Bone marrow (tissue), 2 donors: ENCODE measurements at places on chromosomes 7 and 10.
A peak's percentile ranks its signal among the peaks of the same experiment; 100 is the strongest.

GRCh38 chr7:359226-359765, 69.3 kb downstream of the FOXL3 start:
- no peak for DNase-seq

GRCh38 chr7:138746073-138746472, 44.9 kb upstream of the SVOPL start:
- DNase-seq, result no peak

GRCh38 chr10:117884093-117884492, 162.6 kb downstream of the RAB11FIP2 start:
- no peak for DNase-seq

DNA sequence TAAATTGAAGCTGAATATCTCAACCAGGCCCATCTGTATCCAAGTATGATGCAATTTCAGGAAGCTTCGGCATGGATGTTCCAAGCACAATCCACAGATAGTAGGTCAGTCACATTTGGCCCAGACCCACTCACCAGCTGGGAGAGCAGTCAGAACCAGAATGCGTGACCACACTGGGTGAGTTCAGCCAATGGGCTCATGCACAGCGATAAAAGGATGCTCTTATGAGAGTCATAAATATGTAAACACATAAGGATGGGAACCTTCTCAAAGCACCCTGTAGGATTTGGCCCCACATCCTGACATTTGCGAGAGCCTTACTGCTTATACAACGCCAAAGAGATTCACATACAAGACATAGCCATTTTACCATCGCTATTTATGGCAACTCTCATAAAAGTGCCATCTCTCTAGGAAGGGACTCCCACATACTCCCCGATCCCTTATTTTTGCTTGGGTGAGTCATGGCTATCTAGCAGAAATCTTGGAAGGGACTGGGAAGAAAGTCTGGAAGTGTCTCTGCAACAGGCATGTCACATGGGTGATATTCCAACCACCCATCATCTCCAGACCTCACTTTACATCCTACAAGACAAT, 3.0 kb downstream of the AFAP1L2 start:
- DNase-seq, result no peak

DNA sequence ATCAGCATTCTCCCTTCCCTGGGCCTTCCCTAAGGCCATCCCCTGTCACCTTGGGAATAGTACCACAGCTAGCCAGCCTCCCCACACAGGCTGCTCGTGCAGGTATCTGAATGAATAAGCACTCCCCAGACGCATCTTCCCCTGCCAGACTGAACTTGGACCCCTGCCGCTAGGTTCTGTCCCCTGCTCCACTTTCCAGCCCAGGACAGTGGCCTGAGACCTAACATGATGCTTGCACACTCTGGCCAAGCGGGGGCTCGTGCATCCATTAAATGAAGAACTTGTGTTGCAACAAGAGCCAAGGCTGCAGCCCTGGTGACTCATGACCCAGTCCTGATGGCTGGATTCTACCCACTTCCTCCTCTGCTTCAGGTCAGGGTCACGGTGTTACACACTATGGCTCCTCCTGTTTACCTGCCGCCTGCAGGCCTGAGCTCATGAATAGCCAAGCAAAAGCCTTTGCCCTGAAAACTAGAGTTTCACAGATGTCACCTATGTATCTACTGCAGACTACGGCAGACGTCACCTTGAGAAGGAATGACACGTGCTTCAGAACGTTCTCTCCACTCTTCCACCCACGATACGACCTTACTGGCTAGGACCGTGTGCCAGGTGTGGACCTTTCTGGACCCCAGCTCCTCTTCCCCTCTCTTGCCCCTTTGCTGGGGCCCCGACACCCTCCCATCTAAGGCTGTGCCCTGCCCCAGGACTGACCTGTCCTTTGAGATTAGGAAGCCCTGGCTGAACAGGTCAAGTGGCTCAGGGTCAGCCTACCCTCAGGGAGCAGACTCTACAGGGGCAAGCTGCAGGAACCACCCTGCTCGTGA, 6.5 kb downstream of the ASB13 start:
- DNase-seq, result peak; percentile 11

DNA sequence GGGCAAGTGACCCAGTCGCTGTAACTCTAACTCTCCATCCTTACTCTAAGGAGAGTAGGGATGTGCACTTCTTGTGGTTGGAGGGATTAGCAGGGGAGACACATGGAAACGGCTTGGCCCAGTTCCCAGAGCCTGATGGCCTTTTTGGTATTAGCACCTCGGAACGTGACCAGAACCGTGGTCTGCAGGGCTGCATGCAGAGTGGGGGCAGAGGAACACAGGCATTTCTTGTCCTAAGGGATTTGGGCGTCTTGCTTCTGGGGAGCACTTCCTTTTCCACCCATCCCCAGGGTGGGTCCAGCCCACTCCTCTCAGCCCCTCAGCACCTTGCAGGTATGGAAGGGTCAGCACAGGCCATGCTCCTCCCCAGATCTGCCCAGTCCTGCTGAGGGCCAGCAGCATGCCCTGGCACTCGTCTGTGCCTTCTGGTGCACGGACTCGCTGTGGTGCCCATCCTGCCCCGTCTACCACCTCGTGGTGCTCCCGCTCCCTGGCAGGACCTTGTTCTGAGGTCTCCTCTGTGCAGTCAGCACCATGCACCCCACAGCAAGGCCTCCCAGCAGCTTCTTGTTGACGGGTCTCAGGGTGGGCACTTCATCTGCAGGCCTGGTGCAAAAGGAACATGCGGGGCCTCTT, 109.6 kb downstream of the ACTR3B start:
- no peak for DNase-seq

DNA sequence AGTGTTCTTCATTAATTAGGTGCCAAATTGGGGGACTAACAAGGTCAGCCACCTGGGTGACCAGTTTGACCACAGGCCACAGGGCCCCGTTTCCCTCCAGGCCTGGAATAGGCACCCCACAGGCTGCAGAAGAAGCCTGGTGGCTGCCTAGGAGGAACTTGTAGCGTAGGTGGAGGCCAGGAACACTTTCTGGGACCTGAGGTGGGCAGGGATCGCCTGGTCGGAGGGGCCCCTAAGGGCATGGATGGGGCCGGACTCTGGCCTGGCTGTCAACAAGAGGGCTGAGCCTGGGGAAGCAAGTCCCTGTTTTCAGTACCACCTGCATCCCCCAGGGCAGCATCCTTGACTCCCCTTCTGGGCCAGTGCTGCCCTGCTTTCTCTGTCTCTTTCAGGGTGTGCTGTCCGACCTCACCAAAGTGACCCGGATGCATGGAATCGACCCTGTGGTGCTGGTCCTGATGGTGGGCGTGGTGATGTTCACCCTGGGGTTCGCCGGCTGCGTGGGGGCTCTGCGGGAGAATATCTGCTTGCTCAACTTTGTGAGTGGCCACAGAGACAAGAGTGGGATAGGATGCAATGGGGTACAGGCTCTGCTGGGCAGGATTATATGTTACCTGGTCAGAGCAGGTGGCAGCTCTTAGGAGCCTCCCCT, 30.7 kb upstream of the SH2D4B start:
- DNase-seq, result no peak

DNA sequence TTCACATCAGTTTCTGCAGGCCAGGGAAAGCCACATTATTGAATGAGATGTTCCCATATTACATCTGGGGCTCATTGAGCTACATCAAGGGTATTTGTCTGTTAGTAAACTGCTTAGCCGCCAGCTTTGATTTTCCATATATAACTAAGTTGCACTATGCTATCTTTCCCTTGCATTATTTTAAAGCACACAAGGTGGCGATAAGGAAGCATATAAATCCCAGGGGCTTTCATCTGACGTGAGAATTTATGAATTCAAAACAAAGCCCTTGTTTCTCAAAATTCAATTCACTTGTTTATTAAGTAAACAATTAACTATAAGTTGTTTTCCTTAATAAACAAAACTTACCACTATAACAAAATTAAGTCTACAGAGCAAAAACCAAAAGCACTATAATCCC, 334.1 kb upstream of the TPK1 start:
- no peak for DNase-seq

DNA sequence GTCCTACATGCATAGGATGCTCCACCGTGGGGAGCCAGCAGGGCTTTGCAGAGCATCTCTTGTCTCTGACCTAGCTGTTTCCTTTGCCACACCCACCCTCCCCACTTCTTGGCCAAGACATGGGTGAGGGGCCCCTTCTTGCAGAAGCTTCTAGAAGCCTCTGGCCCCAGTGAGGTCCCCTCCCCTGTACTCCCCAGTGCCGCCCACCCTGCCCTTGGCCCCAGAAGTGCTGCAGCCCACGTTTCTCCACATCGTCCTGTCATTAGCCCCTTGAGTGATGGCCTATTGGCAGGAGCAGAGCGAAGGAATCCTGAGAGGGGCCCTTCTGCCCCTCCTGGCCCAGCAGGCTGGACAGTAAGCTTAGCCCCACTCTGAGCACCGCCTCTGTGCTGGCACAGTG, 43.7 kb downstream of the ALOX5 start:
- no peak for DNase-seq

- DNase-seq, result no peak
Observed at GRCh38 chr10:61280303-61280702, 172.9 kb downstream of the TMEM26 start.

DNA sequence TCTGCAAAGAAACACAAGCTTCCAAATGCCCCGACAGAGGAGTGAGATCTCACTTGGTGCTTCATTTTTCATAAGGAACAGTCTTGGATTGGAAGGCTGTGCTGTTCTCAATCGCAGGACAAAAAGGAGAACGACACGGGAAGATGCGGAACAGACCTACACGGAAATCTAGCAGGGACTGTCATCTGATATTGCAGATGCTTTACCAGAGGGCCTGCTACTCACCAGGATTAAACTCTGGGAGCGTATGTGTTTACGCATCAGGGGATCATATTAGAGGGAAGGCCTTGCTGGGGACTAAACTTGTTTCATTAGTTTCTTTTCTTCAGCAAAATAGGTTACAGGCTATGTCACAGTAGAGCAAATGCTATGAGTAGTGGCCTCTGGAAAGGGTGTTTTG, 82.8 kb upstream of the EEPD1 start:
- DNase-seq, result no peak

GRCh38 chr7:86768967-86769760, 125.5 kb downstream of the GRM3 start:
- no peak for DNase-seq

DNA sequence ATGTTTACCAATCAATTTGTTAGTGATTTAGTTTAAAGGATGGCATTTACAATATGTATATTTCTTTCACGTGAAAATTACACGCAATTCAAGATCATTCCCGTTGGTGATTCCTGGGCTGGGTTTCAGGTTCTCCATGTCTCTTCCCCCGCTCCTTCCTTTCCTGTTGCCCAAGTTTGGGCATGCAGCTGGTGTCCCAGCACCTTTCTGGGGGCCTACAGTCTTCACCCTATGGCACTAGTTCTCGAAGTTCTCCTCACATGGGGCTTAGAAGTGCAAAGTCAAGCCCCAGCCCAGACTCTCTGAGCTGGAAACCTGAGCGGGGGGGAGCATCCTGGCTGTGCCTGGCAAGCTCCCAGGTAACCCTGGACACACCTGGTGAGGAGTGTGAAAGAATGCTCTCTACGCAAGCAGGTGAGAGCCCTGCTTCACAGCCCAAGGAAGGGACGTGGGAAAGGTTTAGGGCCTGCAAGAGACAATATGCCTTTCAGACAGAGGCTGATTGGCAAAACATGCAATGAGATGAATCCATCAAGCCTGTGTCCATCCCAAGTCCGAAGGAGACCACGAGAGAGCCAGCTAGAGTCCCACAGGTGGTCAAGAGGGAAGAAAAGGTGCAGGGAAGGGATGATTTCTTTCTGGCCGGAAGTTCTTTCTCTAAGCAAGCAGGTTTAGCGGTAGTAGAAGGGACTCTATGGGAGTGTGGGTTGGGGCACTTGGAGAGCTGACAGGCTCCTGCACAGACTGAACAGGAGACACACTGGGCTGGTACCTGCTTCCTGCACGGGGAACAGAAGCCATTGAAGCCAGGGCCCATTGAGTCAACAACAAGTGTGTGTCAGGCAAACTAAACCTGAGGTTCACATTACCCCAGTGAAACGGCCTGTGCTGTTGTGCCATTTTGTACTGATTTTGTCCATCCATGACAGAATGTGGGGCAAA, 131.1 kb downstream of the ADARB2 start:
- no peak for DNase-seq

GRCh38 chr10:14191871-14192270, 138.9 kb downstream of the FRMD4A start:
- no peak for DNase-seq

DNA sequence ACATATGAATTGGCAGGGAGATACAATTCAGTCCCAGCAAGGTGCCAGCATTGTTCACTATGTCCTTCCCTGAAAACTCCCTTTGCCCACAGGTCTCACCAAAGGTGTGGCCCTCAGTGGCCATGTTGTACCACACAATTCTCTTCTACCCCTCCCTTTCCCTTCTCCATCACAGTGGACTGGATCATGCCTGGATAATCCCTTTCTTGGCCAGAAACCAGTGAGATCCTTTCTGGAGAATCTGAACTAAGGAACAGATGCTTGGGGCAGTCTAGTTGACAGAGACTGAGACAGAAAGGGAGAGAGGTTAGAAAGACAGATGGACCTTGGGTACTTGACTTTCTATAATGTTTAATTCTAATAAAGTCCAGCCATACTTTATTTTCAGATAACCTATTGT, 9.5 kb downstream of the NMT2 start:
- DNase-seq, result no peak

DNA sequence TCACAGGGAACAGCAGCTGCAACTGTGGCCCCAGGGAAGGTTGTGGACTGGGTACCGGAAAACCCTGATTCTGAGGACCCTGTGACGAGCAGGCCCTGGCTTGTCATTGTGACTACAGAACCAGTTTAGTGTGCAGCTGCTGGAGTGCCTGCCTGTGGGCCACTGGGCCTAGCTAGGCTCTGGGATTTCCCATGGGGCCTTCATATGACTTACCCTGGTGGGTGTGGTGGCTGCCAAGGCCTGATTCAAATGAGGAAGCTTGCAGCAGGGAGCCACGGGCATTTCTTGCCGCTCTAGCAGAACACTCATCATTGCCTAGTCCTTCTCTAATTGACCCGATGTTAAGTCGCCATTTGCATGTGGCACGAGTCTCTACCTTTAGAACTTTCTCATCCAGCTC, 14.7 kb upstream of the CAMK2G start:
- DNase-seq, result peak; percentile 80

DNA sequence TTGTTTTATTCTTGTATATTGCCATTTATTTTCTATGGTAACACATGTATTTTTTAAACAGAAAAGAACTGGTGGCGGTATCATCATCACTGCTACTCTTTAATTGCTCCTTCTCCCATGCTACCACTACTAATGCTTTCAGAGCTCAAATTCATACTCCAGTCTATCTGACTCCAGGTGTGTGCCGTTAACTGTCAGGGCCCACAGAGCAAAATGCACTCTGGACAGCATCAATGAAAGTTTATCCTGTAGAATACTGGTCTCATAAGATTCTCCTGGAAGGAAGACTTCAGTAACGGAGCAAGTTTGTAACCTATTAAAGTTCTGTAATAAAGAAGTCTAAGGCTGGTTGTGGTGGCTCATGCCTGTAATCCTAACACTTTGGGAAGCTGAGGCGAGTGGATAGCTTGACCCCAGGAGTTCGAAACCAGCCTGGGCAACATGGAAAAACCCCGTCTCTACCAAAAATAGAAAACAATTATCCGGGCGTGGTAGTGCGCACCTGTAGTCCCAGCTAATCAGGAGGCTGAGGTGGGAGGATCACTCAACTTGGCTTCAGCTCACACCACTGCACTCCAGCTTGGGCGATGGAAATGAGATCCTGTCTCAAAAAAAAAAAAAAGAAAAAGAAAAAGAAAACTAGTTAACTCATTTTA, 18.4 kb downstream of the ZNRF2 start:
- DNase-seq, result no peak
